Nephron progenitor cell (in vitro differentiated cells): ENCODE measurements at places on chromosomes 7 and 10.

DNA sequence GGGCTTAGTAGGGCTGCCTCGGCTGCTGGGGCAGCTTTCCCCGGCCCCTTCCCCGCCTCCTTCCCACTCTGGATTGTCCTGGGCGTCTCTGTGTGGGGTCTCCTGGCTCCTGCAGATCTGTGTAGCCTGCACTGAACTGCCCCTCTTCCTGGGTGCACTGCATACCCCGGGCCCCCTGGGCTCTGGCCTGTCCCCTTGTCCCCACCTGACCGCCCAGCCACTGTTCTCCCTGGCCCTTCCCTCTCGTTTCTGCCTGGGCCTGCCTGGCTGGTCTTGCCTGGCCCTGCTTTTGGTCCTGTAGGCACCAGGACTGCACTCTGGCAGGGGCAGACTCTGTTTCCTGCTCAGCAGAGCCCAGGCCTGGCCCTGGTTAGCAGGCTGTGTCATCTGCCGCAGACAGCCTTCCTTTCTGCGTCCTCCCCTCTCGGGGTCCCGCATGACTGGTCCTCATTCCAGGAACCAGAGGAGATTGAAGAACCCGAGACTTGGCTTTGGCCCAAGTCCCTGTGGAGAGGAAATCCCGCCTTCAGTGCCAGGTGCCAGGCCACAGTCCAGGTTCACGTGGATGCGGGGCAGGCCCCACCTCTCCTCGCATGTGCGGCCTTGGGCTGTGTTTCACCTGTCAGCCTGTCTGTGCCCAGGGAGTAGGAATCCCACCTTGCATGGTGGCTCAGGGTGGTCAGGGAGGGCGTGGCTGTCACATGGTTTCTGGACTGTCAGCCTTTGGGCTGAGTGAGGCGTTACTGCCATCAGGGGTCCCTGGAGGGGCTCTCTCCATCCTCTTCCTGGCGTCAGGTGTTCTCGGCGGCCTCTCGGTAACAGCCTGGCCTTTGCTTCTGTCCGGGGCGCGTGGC, 9.2 kb downstream of the INPP5A start:
- no peaks in the 10 kb centered on the region for H3K36me3 ChIP-seq
- no peak overlapping the region for H3K27ac ChIP-seq
- no peak overlapping the region for H3K4me3 ChIP-seq
- peaks cover 34% of the 10 kb centered on the region for H3K4me1 ChIP-seq
- peaks cover 6% of the 10 kb centered on the region for H3K27me3 ChIP-seq

GRCh38 chr10:60093317-60093716, 187.0 kb upstream of the CCDC6 start:
- no peak overlapping the region for H3K4me3 ChIP-seq
- H3K4me1 ChIP-seq, result no peaks in the 10 kb centered on the region
- H3K27me3 ChIP-seq, result no peaks in the 10 kb centered on the region
- no peak for DNase-seq
- H3K27ac ChIP-seq, result no peak overlapping the region

DNA sequence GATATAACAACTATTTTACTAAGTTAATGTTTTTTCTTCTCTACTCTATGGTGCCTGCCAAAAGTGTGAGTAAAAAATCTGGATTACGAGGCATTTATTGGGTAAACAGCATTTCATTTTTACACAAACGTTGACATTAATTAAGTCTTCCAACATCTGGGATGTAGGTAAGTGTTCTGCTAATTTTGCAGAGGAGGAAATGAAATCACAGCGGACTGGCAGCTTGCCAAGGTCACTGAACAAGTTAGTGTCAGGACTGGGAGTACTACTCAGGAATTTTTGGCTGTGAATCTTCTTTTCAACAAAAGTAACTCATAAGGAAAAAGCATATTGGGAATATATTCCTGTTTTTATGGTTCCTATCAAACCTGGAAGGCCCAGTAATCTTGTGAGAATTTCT, 612.1 kb upstream of the FZD8 start:
- no peaks in the 10 kb centered on the region for H3K27me3 ChIP-seq
- H3K4me1 ChIP-seq, result peaks cover 8% of the 10 kb centered on the region
- DNase-seq, result no peak
- H3K4me3 ChIP-seq, result no peak overlapping the region
- H3K27ac ChIP-seq, result no peak overlapping the region

GRCh38 chr7:71266912-71267311, 135.0 kb downstream of the GALNT17 start:
- no peak for DNase-seq
- no peak overlapping the region for H3K27ac ChIP-seq
- H3K4me1 ChIP-seq, result peaks cover 19% of the 10 kb centered on the region
- no peak overlapping the region for H3K4me3 ChIP-seq
- H3K27me3 ChIP-seq, result peaks cover 3% of the 10 kb centered on the region
